ELR (cell line): ENCODE measurements at places on chromosomes 12 and 14.
A peak's percentile ranks its signal among the peaks of the same experiment; 100 is the strongest.

- no peak for DNase-seq
Observed at GRCh38 chr12:121921066-121921465, 2.7 kb downstream of the CFAP251 start.

DNA sequence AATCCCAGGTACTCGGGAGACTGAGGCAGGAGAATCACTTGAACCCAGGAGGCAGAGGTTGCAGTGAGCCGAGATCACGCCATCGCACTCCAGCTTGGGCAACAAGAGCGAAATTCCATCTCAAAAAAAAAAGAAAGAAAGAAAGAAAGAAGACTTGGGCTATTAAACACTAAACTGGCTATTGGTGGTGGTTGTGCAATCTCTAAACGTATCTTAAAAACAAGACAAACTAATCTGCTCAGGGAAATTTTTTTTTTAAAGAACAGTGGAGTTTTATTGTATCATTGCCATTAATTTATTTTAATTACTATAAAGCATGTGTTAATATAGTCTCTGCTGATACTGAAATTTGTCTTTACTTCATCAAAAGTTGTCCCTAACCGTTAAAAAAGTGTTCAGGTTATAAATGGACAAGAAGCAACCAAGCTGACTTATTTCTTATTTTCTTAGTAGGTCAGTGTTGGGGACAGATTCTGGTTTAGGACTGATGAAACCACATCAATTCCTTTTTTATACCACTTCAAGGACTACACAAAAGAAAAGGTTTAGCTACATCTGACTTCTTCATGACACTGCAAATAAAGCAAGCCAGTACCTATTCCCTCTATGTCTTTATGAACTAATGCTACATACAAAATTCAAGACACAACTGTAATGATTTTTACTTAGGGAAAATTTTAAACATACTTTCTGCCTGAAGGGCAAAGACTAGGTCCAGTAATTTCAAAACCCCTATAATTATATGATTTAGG lies 68.7 kb upstream of the KRAS start:
- no peak for DNase-seq

GRCh38 chr12:65497660-65498059 lies 219.2 kb downstream of the MSRB3 start:
- no peak for DNase-seq

DNA sequence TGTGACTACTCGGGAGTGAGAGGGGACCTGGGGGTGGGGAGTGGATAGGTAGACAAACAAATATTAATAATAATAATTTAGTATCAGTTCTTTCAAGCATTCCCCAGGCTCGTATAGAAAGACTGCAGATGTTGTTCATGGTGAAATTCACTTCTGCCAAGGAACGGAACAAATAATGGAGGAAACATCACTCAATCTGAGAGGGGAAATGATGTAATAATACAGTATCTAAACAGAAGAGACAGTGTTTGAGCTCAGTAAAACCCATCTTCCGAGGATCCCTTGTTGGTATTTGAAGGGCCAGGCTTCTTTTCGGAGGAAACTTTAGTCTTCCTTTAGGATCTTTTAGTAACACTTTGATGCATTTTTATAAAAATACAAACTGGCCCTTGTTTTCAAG lies 114.2 kb downstream of the KCNK10 start:
- DNase-seq = no peak

DNA sequence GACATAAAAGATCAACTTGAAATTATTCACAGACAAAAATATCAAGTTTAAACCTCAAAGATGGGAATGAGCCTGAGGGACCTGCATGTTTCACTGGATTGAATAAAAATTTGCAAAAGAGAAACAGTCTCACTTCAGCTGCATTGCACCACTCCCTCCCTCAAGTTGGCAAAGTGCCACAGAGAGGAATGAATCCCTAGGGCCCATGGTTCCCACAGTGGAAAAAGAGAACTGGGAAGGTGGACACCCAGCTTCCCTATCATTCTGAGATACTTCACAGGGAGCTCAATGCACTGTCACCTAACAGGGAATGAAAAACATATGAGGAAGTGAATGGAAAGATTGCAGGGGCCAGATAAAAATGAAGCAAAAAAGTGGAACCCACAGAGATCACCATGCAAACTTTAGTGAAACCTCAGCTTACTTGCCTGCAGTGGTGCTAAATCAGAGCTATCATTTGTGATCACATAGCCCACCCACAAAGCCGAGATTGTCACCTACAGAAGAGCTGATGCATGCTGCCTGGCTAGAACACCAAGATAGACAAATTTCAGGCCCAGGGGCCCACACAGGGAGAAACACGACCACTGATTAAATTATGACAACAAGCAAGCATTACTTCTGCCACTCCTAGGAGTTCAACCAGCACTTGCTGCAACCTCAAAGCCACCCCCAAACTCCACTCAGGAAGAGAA lies 911.3 kb downstream of the LRFN5 start:
- DNase-seq = no peak

GRCh38 chr12:124727264-124727800 lies 136.3 kb downstream of the SCARB1 start:
- DNase-seq = peak; percentile 84

- DNase-seq = peak; percentile 36
Observed at GRCh38 chr14:54481695-54482094, 7.1 kb downstream of the GMFB start.

- peak; percentile 92 for DNase-seq
Observed at GRCh38 chr12:113007166-113007565, 28.8 kb downstream of the OAS2 start.

- no peak for DNase-seq
Observed at GRCh38 chr14:88318406-88318805, 4.7 kb downstream of the KCNK10 start.

GRCh38 chr12:77816196-77816595 lies 14.5 kb upstream of the NAV3 start:
- DNase-seq = no peak

- DNase-seq = no peak
Observed at GRCh38 chr14:93031505-93032315, 84.0 kb downstream of the ITPK1 start.

- DNase-seq = peak; percentile 59
Observed at GRCh38 chr12:75815756-75816155, 215.8 kb downstream of the PHLDA1 start.

- DNase-seq = peak; percentile 48
Observed at GRCh38 chr12:74111688-74112360, 425.8 kb upstream of the ATXN7L3B start.

DNA sequence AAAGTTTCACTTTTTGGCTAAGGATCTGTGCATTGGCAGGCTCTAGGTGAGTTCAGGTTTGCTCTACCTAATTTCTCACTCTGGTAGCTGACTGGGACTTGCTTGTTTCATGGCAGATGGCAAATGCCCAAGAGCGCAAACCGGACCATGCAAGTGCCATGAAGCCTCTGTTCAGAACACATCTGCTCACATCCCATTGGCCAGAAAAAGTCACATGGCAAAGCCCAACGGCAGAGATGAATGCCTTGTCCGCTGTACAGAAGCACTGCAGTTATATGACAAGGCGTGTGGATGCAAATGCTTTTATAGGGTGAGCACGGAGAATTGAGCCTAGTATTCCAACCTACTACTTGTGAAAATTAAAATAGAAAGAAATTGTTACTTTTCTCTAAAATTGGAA lies 202.2 kb upstream of the HMGA2 start:
- DNase-seq = no peak

- DNase-seq = no peak
Observed at GRCh38 chr12:6639151-6639801, 3.5 kb upstream of the LPAR5 start.

DNA sequence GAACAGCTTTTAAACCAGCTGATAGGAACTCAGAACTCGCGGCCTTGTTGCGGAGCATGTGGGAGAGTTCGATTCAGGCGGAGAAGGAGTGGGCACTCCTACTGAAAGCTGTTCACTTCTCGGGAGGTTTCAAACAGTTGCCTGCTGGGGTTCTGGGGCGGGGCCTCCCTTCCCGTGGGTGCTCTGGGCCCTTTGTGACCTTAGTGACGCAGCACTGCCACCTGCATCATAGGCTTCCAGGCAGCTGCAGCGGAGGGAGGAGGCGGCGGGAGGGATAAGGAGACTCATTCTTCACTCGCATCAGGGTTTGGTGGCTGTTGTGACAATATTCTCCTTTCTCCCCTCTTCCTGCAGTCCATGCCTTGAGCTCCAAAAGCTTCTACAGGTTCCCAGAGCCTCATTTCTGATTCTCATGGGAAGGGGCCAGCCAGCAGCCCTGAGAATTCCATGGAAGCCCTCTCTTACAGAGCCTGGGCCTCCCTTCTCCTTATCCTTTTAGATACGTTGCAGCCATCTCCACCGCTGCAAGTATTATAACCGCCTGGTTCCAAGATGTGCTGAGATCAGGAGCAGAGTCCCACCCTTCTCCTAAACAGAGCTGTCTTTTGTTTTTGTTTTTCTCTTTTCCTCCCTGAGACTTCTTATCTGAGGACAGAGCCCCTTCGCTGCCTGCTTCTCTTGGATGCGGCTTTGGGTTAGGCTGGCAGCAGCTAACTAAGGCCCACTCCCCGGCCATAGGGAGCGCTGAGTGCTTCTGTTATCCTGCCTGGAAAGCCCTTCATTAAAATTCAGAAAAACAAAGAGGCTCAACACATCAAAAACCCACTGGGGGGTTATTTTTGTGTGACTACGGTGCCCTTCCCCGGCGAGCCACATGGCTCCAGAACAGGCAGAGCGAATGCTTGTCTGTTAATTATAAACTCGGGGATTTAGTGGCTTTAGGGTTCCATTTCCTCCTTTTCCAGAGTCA lies 67.6 kb upstream of the GPATCH2L start:
- DNase-seq = no peak

DNA sequence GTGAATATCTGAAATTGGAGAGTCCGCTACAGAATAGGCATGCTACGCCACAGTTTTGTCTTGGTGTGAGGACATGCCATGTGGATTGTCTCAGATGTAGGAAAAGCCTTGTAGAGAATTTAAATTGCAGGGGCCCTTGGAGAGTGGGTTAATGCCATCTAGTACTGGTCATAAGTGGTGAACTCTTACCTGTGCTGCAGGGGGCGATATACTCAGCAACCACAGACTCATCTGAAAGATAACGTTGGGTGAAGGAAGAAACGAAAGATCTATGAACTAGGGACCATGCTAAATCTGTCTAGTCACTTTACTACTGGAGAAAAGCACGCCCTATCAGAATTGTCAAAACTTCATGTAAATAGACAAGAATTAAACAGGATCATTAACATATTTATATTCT lies 33.7 kb upstream of the A2M start:
- DNase-seq = no peak

DNA sequence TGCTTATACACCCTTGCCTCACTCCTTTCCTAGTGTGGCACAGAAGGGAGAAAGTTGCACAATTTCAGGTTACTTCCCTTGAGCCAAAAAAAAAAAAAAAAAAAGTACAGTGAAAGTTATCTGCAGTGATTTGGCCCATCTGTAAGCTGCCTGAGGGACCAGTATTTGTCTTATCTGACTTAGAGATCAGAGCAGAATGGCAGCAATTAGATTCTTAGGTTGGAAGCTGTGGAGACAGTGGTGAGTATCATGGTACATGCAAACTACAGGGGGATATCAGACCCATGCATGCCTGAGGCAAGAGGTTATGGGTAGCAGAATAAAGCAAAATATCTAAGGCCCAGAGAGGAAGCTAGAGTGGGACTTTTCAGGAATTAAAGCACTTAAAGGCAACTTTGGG lies 1070.7 kb upstream of the NOVA1 start:
- DNase-seq = no peak

DNA sequence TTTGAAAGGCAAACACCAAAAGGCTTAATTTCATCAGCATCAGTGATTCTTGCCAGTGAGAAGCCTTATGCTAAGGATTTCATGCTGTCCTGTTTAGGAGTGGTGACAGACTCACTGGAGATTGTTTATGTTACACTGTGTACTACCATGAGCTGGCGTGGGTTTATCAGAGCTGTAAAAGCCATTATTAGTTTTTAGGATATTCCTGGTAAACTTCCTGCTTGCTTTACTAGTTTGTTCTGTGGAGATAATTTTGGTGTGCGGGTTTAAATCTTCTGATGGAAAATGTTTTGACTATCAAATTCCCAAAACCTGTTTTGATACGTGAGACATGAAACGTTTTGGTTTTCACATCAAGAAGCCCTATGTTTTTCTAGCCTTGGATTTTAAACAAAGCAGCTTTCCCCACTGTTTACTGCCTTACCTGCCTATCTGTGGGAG lies 15.2 kb downstream of the PPFIBP1 start:
- DNase-seq = peak; percentile 74

- DNase-seq = no peak
Observed at GRCh38 chr14:52829527-52830185, 38.2 kb upstream of the GNPNAT1 start.

- DNase-seq = no peak
Observed at GRCh38 chr12:69476276-69477017, 6.3 kb downstream of the FRS2 start.

DNA sequence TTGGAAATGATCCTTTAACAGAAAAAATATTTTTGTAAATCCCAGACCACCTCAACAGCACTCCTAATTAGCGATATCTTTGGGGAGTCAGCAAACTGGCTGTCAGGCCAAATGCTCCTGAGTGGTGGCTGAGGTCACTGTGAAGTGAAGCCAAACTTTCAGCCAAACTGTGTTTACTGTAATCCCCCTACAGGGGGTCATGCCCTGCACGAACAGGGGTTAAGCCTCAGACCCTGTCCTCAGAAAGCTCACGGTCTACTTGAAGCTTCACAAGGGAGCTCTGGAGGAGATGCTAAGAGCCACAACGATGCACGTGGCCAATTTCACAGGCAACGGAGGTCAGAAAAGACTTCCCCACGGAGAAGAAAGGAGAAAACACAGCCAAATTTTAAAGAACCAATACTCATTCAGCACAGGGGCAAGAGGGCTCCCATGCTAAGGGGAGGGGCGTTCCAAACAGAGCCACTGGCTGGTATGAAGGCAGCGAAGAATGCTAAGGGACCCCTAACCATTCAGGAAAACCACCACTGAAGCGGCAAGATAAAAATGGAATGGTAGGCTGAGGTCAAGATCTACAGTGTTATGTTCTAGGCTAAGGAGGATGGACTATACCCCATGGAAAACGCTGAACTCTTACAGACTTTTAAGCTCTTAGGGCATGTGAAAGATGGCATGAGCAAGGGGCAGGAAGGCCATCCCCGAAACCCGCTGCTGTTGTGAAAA lies 105.4 kb downstream of the ITPR2 start:
- no peak for DNase-seq

DNA sequence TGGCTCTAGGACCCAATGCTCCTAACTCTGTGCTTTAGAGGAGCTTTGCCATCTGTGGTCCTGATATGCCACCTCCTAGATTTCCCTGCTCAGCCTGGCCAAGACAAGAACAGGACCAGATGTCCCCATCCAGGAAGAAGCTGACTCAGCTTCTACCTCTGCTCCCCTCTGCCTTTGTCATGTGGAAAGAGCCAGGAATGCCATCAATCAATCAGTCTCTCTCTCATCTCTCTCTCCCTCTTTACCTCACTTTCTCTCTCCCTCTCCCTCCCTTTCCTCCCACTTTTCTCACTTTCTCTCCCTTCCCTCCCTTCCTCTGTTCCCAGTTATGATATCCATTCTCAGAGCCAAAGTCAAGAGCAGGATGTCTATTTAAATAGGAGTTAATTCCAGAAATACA lies 892.5 kb upstream of the TMEM132C start:
- no peak for DNase-seq

- DNase-seq = peak; percentile 80
Observed at GRCh38 chr14:50062438-50063085, 53.8 kb downstream of the VCPKMT start.
